ENCODE measurements at places on chromosomes 2 and 18.

DNA sequence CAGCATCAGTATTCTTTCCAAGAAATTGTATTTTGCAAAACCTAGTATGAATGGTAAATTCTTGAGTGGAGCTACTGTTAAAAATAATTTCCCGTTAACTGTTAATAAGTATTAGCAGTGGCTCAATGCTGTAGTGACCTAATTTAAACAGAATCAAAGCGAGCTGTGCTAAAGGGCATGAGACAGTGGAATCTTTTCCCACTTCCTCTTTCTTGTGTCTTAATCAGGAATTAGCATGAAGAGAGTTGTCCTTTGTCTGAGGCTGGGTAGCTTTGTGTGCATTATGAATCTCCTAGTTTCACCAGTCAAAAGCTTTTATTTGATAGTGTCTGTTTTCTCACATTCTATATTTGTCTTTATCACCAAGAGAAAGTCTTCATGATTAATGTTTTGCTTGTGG is 298.8 kb upstream of the GCFC2 start:
- no peak for DNase-seq

GRCh38 chr2:174765576-174765975 is 1.3 kb upstream of the CHRNA1 start:
- no peak for DNase-seq

DNA sequence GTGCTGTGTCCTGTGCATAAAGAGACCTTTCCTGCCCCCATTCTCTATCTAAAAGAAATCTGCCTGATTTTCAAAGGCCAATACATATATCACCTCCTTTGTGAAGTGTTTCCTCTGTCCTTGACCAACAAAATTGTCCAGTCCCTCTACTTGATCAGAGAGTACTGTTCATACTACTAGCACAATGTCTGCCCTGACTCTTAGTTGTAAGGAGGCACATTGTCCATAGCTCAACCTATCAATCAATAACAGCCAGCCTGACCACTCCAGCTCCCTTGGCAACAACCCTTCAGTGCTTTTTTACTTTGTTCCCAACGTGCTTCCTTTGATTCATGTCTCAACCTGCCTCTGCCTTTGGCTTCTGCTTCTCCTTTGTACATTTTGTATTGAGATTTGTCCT is 398.9 kb downstream of the TRIB2 start:
- no peak for DNase-seq

GRCh38 chr2:229273723-229274338 is 2.7 kb upstream of the PID1 start:
- DNase-seq = peak; percentile 73

DNA sequence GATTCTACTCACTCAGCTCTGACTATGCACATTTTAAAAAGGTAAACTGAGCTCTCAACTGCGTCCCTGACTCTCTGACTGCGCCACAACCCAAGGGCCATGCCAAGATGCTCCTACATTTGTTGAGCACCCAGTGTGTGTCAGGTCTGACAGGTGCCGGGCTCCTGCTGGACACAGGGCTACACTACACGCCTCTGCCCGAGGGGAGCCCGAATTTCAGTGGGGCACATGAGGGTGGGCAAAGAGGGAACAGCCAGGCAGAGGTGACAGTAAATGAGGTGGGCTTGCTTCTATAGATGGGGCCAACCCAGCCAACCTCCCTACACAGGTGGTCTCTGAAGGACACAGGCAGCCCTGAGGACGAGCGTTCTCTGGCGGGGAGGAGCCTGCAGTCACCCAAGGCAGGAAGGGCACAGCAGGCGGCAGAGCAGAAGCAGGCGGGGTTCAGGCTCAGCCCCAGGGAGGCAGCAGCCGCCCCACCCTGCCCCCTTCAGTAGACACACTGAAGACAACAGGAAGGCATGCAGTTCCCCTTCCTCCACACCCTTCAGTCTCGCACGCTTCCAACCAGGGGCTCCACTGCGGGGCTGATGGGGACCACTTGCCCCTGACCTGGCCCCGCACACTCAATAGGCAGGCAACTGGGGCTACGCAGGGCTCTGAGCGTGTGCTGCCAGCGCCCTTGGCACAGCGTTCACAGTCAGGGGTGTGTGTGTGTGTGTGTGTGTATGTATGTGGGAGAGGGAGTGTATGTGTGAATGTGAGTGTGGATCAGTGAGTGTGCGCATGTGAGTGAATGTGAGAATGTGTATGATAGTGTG is 98.4 kb downstream of the UXS1 start:
- DNase-seq = no peak

GRCh38 chr2:234565201-234565600 is 68.3 kb upstream of the ARL4C start:
- DNase-seq = no peak

DNA sequence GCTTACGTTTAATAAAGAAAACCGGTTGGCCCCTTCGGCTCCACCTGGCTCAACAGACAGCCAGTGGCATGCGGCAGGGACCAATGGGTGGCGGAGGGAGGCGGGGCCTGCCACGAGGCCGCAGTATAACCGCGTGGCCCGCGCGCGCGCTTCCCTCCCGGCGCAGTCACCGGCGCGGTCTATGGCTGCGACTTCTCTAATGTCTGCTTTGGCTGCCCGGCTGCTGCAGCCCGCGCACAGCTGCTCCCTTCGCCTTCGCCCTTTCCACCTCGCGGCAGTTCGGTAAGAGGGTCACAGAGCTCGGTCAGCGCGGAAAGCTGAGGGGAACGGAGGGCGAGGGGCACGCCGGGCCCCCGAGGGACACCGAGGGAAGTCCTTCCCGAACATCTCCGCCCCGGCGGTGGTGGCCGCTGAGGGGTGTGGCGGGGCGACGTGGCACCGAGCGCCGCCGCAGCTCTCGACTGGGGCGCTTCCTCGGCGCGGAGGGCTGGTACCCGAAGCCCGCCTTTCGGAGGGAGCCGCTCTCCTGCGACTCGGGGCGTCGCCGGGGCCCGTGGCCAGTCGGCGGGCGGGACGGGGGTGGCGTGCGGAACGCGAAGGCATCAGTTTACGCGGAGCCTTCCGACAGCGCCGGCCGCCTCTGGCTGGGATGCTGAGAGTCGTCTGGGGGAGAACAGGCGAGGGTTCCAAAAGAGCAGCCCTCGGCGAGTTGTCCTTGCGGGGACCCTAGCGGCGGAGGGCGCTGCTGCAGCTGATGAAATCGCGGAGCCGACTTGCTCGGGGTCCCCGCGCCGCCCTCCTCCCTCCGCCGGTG is at the start of gene MTHFD2:
Gene MTHFD2 (plus strand): TSS at position 155 of the 814 bp plus-strand sequence. CDS start 27 bp downstream, at position 182.
- DNase-seq = peak; percentile 98

Data from hepatic stellate cell (primary cell).